NCI-H446 (cell line): ENCODE measurements at places on chromosomes 6 and 20.

DNA sequence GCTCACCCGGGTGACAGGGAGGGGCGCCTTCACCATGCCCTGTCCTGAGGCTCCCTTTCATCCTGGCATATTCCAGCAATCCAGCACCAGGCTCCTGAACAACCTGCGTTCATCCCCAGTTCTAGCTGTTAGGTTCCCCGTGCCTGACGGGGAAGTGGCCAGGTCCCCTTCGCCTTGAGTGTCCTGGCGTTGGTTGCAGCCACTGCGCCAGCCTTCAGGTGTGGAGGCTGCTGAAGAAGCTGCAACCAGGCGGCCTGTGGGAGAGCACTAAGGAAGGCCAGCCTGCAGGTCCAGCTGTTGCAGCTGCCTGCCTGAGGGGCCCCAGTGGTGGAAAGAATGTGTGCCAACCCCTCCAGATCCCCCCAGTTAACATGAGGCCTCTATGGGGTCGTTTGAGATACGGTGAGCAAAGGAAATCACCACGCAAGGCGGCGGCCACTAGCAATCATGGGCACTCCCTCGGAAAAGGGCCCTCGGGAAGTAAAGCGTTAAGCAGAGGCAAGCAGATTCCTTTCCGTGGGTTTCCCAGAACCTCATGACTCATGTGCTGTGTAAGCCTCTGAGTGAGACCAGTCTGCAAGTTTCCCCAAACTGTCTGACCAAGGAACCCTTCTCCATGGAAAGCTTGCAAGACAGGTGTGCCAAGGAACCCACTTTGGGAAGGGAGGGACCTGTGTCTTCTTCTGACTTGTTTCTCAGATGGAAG, 320.8 kb downstream of the TAF4 start:
- no peak for DNase-seq

DNA sequence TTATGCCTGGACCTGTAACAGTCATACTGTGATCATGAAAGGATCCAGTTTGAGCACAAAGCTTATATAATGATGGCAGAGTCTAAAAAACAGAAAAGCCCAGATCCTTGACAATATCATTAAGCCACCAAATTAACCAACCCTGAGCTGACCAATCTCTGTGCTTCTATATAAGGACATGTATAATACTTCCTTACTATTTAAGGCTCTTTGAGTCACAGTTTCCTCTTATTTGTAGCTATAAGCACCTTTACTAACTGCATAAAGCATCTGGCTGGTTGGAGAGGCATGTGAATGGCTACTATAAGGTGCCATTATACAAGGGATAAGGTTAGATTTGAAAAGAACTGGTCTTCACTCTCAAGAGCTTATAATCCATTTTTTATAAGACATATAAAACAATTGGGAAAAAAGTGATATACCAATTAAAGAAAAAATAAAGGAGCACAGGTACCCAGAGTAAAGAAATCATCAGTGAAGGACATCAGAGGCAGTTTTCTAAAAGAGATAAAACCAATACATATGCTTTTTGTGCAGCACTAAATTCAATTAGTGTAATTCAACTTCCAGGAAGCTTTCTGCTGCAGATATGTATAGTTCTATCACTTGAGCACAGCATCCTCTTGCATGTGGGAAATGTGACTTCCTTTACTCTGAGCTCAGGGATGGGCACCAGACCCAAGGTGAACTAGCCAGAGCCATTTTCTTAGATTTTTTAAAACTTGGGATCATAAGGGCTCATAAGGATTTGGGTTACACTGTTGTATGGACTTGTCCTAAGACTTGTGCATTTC, 121.0 kb downstream of the BTBD9 start:
- DNase-seq, result no peak

- no peak for DNase-seq
These were observed 1.2 kb downstream of the AKAP12 start for GRCh38 chr6:151240791-151241642.

GRCh38 chr6:36355819-36356218, 19.1 kb upstream of the BNIP5 start:
- DNase-seq, result no peak

DNA sequence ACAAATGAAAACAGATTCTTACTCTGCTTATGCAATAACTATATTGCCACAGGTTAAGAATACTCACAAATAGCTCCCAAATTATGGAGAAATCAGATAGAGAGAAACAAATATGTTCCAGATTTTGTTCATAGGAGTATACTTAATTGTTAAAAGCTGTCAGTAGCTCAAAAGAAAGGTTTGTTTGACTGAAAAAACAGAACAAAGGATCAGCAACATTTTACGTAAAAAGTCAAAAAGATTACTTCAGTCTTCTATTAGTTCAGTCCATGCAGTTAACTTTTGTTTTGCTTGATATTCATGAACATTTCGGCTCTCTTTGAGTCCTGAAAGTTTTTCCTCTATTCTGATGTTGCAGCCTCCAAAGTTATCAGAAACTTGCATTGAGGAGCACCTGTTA, 13.4 kb upstream of the NANP start:
- DNase-seq, result no peak

DNA sequence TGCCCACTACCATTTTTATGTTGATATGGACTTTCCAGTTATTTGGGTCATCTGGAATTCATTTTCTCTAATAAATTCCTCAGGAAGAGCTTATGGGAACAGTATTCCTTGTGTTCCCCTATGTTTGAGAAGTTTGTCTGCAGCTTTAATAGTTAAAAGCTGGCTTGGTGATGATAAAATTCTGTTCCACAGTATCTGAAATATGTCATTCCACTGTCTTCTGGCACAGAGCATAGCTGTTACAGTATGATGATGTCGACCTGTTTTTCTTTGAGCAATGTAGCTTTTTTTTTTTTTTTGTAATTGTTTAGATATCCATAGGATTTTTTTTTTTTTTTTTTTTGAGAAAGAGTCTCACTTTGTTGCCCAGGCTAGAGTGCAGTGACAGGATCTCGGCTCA, 43.2 kb downstream of the NCOA3 start:
- DNase-seq, result no peak

GRCh38 chr20:51631011-51631950, 88.8 kb upstream of the NFATC2 start:
- DNase-seq, result no peak

- no peak for DNase-seq
These were observed 14.9 kb downstream of the RPF2 start for GRCh38 chr6:110996691-110997090.

GRCh38 chr20:54090230-54091119, 20.1 kb upstream of the BCAS1 start:
- DNase-seq, result no peak

GRCh38 chr6:144259986-144260385, 25.1 kb upstream of the UTRN start:
- DNase-seq, result no peak

- DNase-seq, result no peak
These were observed 646.6 kb upstream of the HS3ST5 start for GRCh38 chr6:114989279-114989964.

- no peak for DNase-seq
These were observed 10.8 kb downstream of the UFL1 start for GRCh38 chr6:96532399-96532798.

- DNase-seq, result no peak
These were observed 91.9 kb downstream of the TFAP2A start for GRCh38 chr6:10323018-10323417.

DNA sequence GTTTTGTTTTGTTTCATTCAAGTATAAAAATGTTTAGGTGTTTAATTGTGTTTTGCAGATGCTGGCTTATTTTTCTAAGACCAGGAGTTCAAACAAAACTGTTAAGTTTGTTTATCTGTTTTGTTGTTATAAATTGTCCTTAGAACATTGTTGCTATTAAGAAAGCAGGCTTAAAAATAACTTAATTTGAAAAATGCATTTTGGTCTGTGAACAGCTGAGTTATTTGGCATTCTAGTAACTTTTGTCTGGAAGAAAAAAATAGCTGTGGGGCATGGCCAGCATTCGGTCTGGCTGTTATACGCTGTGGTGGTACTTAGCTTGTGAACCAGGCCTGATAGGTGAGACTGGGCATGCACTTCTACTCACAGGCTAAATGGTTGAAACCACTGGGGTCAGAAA, 37.8 kb downstream of the SLX4IP start:
- no peak for DNase-seq
